MM.1S (cell line): ENCODE measurements at places on chromosomes 7 and 10.

DNA sequence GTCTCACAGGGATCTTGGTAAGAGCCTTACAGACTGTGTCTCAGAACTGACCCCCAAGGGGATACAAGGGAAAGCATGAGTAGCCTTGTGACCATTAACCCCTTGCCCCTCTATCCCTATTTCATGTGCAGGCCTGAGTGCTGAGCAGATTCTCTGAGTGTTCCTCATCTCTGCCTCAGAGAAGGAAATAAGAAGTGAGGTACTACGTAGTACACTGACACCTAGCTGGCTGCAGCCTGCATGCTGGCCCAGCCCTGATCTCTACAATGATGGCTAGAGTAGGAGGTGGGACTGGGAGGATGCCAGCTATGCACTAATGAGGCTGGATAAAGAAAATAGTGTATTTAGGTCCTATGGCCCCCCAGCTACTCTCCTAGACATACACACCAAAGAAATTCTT is 174.9 kb upstream of the HPS1 start:
- H3K4me1 ChIP-seq = no peaks in the 10 kb centered on the region
- no peak for DNase-seq
- H3K4me3 ChIP-seq = no peak overlapping the region
- no peaks in the 10 kb centered on the region for H3K27me3 ChIP-seq
- H3K27ac ChIP-seq = no peak overlapping the region

DNA sequence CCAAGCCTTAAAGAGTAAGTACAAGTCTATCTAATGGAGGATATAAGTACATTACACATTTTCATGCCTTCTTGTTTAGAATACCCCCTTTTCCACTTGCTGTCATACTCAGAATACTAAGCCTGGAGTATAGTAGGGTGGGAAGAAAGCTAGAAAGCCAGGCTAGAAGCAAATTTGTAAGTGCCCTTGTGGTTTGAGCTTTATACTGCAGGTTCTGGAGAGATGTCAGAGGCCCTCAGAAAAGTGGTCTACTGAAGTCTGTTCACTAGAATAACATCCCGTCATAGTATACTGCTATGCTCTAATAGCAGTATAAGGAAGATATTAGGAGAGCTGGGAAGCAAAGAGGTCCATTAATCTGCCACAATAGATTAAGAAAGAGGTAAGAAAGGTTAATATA is 62.7 kb downstream of the HPSE2 start:
- H3K4me3 ChIP-seq = no peak overlapping the region
- no peak overlapping the region for H3K27ac ChIP-seq
- DNase-seq = no peak

GRCh38 chr10:86974484-86974883 is 6.2 kb downstream of the ADIRF start:
- no peak for DNase-seq
- H3K36me3 ChIP-seq = no peaks in the 10 kb centered on the region
- H3K27me3 ChIP-seq = no peaks in the 10 kb centered on the region
- no peak overlapping the region for H3K4me3 ChIP-seq

GRCh38 chr7:106371629-106372028 is 86.8 kb upstream of the NAMPT start:
- no peaks in the 10 kb centered on the region for H3K27me3 ChIP-seq
- H3K36me3 ChIP-seq = no peaks in the 10 kb centered on the region
- no peak overlapping the region for H3K4me3 ChIP-seq
- no peak for DNase-seq
- no peak overlapping the region for H3K27ac ChIP-seq

DNA sequence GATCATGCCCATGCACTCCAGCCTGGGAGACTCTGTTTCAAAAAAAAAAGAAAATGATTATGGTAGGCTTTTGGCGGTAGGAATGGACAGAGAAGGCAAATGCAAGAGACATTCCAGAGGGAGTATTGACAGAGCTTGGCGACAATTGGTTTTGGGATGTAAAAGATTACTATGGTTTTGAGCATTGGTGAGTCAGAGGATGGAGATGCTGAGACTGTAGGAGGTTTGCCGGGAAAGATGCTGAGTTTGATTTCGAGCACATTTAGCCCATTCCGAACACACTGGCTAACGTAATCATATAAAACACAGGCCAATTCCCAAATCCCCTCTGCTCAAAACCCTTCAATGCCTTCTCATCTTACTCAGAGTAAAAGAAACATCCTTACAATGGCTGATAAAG is 161.6 kb upstream of the MKLN1 start:
- H3K27me3 ChIP-seq = no peaks in the 10 kb centered on the region
- H3K4me3 ChIP-seq = no peak overlapping the region
- no peaks in the 10 kb centered on the region for H3K36me3 ChIP-seq
- H3K4me1 ChIP-seq = no peaks in the 10 kb centered on the region

DNA sequence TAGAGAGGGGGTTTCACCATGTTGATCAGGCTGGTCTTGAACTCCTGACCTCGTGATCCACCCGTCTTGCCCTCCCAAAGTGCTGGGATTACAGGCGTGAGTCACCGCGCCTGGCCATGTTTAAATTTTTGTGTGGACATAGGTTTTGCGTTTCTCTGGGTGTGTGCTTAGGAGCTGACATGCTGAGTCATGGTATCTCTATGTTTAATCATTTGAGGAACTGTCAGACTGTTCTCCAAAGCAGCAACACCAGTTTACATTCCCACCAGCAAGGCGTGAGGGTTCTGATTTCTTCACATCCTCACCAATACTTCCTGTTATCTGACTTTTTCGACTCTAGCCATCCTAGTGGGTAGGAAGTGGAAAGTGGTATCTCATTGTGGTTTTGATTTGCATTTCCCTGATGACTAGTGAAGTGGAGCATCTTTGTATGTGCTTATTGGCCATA is 153.7 kb downstream of the DNAJB6 start:
- H3K27ac ChIP-seq = no peak overlapping the region
- no peak for DNase-seq
- H3K36me3 ChIP-seq = no peaks in the 10 kb centered on the region
- H3K27me3 ChIP-seq = peaks cover 86% of the 10 kb centered on the region

DNA sequence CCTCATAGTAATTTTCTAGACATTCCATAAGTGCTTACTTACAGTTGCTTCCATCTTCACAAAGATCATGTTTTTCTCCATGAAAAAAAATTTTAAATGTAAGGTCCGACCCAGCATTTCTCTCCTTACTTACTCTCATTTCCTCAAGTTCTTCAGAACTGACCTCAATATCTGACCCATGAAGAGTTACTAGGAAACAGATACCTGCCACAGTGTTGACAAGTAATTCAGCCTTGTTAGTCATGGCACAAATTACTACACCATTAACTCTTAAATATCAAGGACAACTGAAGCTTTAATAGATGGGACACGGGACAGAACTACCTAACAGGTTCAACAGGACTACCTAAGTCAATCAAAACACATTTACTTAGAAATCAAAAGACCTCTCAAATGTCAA is 316.2 kb downstream of the POM121L12 start:
- DNase-seq = no peak
- H3K4me3 ChIP-seq = no peak overlapping the region
- no peaks in the 10 kb centered on the region for H3K36me3 ChIP-seq
- no peak overlapping the region for H3K27ac ChIP-seq
- no peaks in the 10 kb centered on the region for H3K4me1 ChIP-seq
